ENCODE measurements at places on chromosomes 6 and 20. TPM values are rescaled to one million over a fixed set of nuclear protein-coding genes. Genes with fewer than 3 reads are reported as not detected.

Gene OR2J1
- not detected for total RNA-seq

Gene EBF4
- 3.0 TPM for total RNA-seq

Gene PI16
- not detected for total RNA-seq

Gene SLC52A3
- total RNA-seq: not detected

Gene RAET1G
- 1.6 TPM for total RNA-seq

Gene OPN5
- not detected for total RNA-seq

DNA sequence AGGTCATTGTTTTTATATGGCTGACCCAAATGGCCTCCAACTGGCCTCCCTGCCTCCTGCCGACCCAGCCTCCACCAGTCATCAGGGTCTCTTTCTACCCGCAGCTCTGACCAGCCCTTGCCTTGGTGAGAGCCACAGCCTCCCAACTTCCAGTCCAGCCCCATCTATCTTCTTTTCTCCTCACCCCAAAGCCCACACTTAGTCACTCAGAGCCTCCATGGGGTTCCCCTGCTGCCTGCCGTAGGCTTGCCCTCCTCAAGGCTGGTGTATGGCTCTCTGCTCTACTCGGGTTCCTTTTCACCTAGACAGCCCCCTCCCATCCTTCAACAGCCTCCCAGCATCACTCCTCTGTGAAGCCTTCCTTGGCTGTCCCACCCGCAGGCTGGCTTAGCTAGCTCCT lies 18.2 kb downstream of the TCF15 start:
- H3K27ac ChIP-seq: no peak overlapping the region
- no peak for DNase-seq
- no peak overlapping the region for H3K4me3 ChIP-seq
- peaks cover 2% of the 10 kb centered on the region for H3K4me1 ChIP-seq
- H3K36me3 ChIP-seq: no peaks in the 10 kb centered on the region
- peaks cover 1% of the 10 kb centered on the region for H3K27me3 ChIP-seq

GRCh38 chr6:26420688-26421171 lies 18.7 kb downstream of the BTN3A1 start:
- H3K27me3 ChIP-seq: no peaks in the 10 kb centered on the region
- peak overlapping the region; percentile 33 for H3K27ac ChIP-seq
- peaks cover 6% of the 10 kb centered on the region for H3K4me1 ChIP-seq

- peak overlapping the region; percentile 82 for H3K4me3 ChIP-seq
- DNase-seq: peak; percentile 46
- peaks cover 72% of the 10 kb centered on the region for H3K4me1 ChIP-seq
- no peaks in the 10 kb centered on the region for H3K27me3 ChIP-seq
- peaks cover 4% of the 10 kb centered on the region for H3K36me3 ChIP-seq
- peak overlapping the region; percentile 97 for H3K27ac ChIP-seq
Observed at GRCh38 chr20:47349365-47350180, 6.9 kb downstream of the ZMYND8 start.

GRCh38 chr6:67567842-67568241 lies 1067.2 kb upstream of the ADGRB3 start:
- H3K27me3 ChIP-seq: no peaks in the 10 kb centered on the region
- no peak overlapping the region for H3K27ac ChIP-seq
- DNase-seq: no peak
- no peaks in the 10 kb centered on the region for H3K36me3 ChIP-seq
- no peaks in the 10 kb centered on the region for H3K4me1 ChIP-seq

- H3K27me3 ChIP-seq: no peaks in the 10 kb centered on the region
- no peak overlapping the region for H3K4me3 ChIP-seq
- H3K4me1 ChIP-seq: no peaks in the 10 kb centered on the region
- no peak overlapping the region for H3K27ac ChIP-seq
- H3K36me3 ChIP-seq: no peaks in the 10 kb centered on the region
Observed at GRCh38 chr20:18904624-18905023, 91.0 kb downstream of the SCP2D1 start.

DNA sequence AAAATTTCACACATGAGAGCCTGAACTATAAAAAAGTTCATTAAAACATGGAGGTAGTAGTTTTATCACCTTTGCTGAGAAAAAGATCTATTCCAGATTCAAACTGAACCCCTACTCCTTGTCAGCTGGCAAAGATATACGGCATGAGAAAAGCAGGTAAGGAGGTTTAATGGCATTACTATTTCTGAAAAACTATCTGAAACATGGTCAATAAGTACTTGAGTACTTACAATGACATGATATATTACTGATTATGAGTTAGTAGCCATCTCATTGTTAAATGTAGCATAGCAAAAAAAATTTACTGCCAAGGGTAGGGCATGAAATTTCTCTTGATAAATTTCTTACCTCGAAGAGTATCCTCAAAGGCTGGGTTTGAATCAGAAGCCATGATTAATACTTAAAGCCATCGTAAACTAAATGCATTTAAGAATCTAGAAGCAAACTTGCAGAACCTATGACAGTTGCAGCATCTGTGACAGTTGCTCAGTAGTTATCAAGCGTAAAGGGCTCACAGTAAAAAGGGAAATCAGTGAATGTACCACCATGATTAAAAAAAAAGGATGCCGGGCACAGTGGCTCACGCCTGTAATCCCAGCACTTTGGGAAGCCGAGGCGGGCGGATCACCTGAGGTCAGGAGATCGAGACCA lies 8.7 kb downstream of the SLC17A5 start:
- peak; percentile 10 for DNase-seq
- no peaks in the 10 kb centered on the region for H3K27me3 ChIP-seq
- H3K4me3 ChIP-seq: peak overlapping the region; percentile 85
- H3K4me1 ChIP-seq: peaks cover 8% of the 10 kb centered on the region
- H3K27ac ChIP-seq: no peak overlapping the region

- no peak overlapping the region for H3K27ac ChIP-seq
- H3K4me1 ChIP-seq: no peaks in the 10 kb centered on the region
- no peak overlapping the region for H3K4me3 ChIP-seq
- H3K36me3 ChIP-seq: no peaks in the 10 kb centered on the region
- DNase-seq: no peak
Observed at GRCh38 chr6:160510199-160510598, 153.9 kb downstream of the LPA start.

GRCh38 chr6:21000331-21000801 lies 466.1 kb downstream of the CDKAL1 start:
- no peak for DNase-seq
- no peaks in the 10 kb centered on the region for H3K36me3 ChIP-seq
- no peak overlapping the region for H3K4me3 ChIP-seq
- peaks cover 24% of the 10 kb centered on the region for H3K4me1 ChIP-seq
- no peaks in the 10 kb centered on the region for H3K27me3 ChIP-seq

DNA sequence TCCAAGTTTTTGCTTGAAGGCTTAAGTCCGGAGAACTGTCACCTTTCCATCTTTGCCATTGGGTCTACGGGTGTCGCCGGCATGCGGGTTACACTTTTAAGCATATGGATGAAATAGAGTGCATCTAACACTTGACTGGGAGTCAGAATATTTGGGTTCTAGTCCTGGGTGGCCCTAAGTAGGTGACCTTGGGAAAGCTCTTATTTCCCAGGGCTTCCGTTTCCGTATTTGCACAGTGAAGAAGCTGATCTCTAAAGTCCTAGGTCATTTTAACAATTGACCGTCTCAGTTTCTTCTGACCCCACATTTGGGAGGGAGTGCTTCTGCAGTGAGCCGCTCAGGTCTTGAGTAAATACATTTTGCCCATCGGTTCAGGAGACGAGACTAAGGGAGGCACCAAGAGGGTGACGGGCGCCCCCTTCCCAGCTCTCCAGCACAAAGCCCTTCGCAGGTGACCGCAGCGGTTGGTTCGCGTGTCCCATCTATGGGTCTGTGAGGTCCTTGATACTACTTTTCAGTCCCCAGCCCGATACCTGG lies 651 bp upstream of the BLTP3A start:
- no peaks in the 10 kb centered on the region for H3K27me3 ChIP-seq
- peak overlapping the region; percentile 30 for H3K27ac ChIP-seq
- DNase-seq: no peak
- H3K4me3 ChIP-seq: peak overlapping the region; percentile 77
- peaks cover 21% of the 10 kb centered on the region for H3K4me1 ChIP-seq

- H3K36me3 ChIP-seq: no peaks in the 10 kb centered on the region
- DNase-seq: no peak
- H3K4me3 ChIP-seq: no peak overlapping the region
- no peaks in the 10 kb centered on the region for H3K27me3 ChIP-seq
Observed at GRCh38 chr6:47405273-47405672, 72.3 kb upstream of the CD2AP start.

DNA sequence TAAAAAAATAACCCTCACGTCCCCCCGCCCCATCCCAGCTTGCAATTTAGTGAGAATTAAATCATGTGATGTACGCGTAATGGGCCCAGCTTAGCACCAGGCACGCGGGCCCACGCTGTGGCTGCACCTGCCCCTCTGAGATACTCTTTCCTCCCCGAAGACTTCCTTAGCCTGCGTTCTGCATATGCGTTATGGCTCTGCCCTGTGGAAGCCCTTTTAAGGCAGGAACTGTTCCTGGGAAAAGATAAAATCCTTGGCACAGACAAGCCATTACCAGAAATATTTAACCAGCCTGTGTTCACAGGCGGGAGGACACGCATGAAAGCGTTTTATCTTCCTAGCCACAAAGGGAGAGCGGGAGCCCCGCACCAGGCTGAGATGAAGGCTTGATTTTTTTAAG lies 311.0 kb downstream of the LRFN2 start:
- no peaks in the 10 kb centered on the region for H3K36me3 ChIP-seq
- no peaks in the 10 kb centered on the region for H3K4me1 ChIP-seq
- H3K27me3 ChIP-seq: no peaks in the 10 kb centered on the region
- no peak overlapping the region for H3K27ac ChIP-seq
- DNase-seq: no peak

GRCh38 chr20:23340524-23340923 lies 10.1 kb upstream of the NXT1 start:
- H3K27ac ChIP-seq: no peak overlapping the region
- H3K36me3 ChIP-seq: no peaks in the 10 kb centered on the region
- no peaks in the 10 kb centered on the region for H3K4me1 ChIP-seq
- H3K27me3 ChIP-seq: peaks cover 2% of the 10 kb centered on the region
- no peak overlapping the region for H3K4me3 ChIP-seq

GRCh38 chr20:22775671-22776139 lies 191.3 kb upstream of the FOXA2 start:
- H3K27ac ChIP-seq: no peak overlapping the region
- peak; percentile 6 for DNase-seq
- peaks cover 5% of the 10 kb centered on the region for H3K4me1 ChIP-seq
- no peaks in the 10 kb centered on the region for H3K36me3 ChIP-seq
- no peaks in the 10 kb centered on the region for H3K27me3 ChIP-seq
